ENCODE measurements at places on chromosomes 7 and 10.

DNA sequence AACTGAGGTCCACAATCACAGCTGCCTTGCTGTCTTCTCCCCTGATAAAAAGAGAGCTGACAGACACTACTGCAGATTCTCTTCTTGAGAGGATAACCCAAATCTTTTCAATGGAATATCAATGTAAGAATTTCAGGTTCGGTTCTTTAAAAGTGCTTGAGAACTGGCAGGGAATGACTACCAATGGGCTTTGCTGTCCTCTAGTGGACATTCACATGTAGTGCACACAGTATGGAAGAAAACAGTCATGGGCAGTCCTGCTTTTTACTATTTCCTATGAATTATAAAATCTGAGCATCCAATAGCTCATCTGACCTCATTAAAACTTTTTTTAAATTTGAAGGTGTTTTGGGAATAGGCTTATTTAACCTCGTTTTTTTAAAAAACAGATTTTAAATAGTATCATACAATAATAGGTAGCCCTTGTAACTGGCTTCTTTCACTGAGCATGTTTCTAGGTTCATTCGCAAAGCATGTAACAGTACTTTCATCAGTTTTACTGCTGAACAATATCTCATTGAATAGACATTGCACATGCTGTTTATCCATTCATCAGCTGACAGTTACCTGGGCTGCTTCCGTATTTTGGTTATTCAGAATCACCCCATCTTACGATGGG, 18.3 kb downstream of the FZD9 start:
- no peak for DNase-seq

- DNase-seq, result no peak
Observed at GRCh38 chr7:124754576-124755268, 10.9 kb downstream of the GPR37 start.

DNA sequence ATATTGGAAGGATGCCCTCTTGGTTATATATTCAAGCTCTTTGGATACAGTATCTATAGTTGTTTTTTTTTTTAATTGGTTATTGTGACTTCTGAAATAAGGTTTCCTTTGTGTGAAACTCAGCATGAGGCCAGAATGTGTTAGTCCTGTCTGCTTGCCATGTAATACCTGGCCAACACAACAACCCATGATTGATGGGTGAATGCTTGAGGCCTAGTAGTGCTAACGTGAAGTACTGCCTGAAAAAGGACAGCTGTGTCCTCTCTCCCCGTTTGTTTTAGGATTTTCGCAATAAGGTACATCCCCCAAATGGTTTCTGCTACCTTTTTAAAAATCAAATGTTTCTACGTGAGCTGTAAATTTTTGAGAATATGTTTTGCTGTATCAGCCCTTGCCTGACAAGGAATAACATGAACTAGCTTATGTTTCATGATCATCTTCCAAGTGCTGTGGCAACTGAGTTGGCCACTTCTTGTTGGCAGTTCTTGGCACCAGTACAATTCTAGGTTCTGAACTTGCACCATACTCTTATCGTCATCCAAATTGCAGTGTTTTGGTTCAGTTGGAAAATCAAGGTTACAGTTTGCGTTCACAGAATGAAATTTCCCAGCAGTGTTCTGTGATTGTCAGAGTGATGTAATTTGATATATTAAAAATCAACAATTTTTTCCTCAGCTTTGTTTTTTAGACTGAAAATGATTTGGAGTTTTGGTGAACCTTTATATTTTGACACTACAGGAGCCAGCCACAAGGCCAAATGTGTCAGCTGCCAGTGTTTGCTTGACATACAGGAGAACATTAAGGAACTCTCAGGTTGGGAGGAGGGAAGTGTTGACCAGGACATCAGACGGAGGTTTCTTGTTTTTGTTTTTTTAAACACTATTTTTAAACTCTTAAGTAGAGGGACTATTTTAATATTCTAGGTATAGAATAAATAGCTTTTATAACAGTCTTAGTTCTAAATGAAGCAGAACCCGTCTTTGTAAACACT, 13.5 kb upstream of the ASCC1 start:
- DNase-seq, result no peak

DNA sequence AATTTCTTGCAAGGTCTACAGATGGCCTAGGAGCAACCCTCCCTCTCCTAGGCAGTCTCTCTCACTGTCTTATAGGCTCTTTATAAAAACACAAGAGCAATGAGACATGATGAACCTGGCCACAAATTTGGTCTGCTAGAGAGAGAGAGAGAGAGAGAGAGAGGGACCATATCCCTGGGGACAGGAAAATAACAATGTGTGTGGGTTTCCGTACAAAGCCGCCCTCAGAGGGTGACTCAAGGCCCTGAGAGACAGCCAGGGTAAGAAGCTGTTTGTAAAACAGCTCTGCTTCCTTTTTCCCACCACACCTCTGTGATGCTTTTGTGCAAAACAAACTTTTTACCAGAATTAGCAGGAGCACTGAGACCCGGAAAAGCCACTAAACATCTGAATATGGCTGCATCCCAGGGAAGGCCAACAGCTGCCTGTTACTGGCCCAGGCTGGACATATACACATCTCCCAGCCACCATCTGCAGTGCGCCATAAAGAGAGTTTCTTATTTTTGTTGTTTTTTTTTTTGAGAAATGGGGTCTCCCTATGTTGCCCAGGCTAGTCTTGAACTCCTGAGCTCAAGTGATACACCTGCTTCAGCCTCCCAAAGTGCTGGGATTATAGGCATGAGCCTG, 18.4 kb downstream of the GIMAP5 start:
- DNase-seq, result no peak

GRCh38 chr7:139430443-139430842, 53.0 kb downstream of the KLRG2 start:
- no peak for DNase-seq

GRCh38 chr7:146652176-146652575, 535.6 kb downstream of the CNTNAP2 start:
- no peak for DNase-seq

- DNase-seq, result peak; percentile 36
Observed at GRCh38 chr7:51309361-51310130, 7.1 kb downstream of the COBL start.

- DNase-seq, result peak; percentile 10
Observed at GRCh38 chr10:15990535-15991129, 130.3 kb upstream of the MINDY3 start.

DNA sequence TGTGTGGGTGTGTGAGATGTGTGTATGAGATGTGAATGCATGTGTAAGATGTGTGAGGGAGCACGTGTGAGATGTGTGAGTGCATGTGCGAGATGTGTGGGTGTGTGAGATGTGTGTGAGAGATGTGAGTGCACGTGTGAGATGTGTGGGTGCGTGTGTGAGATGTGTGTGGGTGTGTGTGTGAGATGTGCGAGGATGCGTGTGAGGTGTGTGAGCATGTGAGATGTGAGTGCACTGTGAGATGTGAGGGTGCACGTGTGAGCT, 31.0 kb downstream of the PPIF start:
- DNase-seq, result no peak

GRCh38 chr10:122096705-122097104, 107.7 kb downstream of the TACC2 start:
- no peak for DNase-seq

DNA sequence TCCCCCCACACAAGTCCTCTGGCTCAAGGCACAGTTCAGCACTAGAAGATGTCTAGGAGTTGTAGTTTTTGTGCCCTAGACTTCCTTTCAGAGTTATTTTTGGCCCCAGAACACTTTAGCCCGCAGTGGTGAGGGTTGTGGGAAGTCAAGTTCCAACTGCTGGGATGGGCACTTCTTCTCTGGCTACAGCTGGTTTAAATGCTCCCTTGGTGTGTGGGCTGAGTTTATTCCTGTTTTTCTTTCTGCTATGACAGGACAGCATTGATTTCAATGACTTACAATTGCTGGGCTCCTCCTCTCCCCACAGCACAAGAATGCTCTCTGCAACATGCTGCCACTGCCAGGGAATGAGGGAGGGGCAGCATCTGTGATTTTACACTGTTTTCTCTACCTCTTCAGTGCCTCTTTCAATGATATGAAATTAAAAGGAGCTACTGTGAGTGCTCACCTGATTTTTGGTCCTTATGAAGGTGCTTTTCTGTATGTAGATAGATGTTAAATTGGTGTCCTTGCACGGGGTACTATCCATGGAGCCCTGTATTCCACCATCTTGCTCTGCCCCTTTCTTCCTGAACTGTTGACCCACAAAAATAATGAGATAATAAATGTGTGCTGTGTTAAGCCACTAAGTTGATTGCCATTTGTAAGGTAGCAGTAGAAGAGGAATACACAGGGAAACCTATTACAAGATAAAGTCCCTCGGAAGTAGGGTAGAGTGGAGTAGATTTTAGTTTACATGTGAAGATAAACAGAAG, 56.3 kb downstream of the SLC13A1 start:
- DNase-seq, result no peak

DNA sequence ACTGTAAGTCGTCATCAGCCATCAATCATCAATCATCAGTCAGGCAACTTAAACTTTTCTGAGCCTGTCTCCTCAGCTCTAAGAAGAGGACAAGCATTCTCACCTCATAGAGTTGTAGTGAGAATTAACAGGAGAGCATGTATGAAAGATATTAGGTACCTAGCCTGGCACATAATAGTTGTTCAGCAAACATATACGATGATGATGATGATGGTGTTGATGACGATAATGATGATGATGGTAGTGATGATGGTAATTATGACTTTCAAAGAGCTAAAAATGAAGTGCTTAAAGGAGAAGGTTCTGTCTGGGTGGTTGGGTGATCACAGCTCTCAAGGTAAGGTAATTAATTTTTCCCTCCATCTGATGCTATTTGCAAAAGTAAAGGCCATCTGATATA, 55.1 kb upstream of the ADRB1 start:
- DNase-seq, result no peak

GRCh38 chr10:23892296-23892695, 316.6 kb upstream of the KIAA1217 start:
- no peak for DNase-seq

- no peak for DNase-seq
Observed at GRCh38 chr10:112622786-112623185, 175.8 kb downstream of the VTI1A start.

- DNase-seq, result no peak
Observed at GRCh38 chr10:95873139-95873538, 34.6 kb upstream of the CC2D2B start.

DNA sequence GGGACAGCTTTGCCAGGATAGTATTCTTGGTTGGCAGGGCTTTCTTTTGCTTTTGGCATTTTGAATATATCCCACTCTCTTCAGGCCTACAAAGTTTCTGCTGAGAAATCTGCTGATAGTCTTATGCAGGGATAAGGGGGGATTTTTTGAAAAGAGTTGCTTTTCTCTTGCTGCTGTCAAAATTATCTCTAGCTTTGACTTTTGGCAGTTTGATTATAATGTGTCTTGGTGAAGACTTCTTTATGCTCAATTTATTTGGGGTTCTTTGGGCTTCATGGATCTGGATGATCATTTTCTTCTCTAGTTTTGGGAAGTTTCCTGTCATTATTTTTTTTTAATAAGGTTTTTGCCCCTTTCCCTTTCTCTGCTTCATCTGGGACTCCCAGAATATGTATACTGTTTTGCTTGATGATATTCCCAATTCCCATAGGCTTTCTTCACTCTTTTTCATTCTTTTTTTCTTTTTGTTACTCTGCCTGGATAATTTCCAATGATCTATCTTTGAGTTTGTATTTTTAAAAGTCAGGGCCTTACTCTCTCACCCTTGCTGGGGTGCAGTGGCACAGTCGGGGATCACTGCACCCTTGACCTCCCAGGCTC, 29.6 kb downstream of the NOM1 start:
- no peak for DNase-seq

GRCh38 chr7:77184990-77185389, 14.6 kb downstream of the FGL2 start:
- DNase-seq, result no peak

DNA sequence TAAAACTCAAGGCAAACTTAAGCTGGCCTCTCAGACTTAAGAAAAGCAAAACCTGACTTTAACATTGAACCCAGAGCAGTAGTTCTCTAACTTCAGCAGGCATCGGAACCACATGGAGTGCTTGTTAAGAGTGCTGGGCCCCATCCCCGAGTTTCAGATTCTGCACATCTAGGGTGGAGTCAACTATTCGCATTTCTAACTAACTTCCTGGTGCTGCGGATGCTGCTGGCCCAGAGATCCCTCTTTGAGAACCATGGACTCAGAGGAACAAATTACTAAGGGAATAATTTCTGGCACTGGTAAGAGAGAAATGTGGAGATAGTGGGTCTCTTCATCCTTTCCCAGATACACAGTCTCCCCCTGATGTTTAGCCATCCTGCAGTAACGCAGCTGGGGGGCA, 14.6 kb upstream of the NPFFR1 start:
- no peak for DNase-seq

DNA sequence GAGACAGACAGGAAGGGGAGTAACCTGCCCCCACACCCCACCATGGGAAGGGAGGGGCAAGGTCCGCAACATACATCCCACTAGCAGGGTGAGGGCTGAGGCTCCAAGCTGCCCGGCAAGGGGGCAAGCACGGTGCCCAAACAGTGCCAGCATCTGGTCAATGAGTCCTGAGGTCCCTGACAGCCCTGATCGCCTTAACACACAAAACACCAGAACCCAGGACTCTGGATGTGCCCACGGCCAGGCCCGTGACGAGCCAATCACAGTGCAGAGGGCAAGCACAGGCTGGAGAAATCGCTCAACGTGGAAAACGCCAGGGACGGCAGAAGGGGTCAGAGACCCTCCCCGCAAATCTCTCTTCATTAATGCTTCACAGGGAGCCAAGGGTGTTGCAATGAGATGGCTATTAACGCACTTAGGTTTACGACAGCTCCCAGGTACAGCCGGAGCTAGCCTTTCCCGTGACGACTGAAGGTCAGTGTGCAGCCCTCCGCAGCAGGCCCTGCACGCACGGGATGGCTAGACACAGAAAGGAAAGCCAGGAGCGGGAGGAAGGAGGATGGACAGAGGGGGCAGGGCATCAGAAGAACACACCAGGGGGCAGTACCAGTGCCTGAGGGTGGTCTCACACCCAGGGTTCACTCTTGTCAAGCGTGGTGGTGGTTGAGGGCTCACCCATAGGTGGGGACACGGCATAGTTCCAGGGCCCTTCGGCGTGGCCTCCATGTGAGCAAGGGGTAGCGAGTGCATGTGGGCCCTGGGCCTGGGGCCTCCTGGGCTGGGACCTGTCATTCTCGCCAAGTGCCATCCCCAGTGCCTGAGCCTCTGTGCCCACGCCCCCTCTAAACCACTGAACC, 220.5 kb downstream of the MAD1L1 start:
- DNase-seq, result no peak

DNA sequence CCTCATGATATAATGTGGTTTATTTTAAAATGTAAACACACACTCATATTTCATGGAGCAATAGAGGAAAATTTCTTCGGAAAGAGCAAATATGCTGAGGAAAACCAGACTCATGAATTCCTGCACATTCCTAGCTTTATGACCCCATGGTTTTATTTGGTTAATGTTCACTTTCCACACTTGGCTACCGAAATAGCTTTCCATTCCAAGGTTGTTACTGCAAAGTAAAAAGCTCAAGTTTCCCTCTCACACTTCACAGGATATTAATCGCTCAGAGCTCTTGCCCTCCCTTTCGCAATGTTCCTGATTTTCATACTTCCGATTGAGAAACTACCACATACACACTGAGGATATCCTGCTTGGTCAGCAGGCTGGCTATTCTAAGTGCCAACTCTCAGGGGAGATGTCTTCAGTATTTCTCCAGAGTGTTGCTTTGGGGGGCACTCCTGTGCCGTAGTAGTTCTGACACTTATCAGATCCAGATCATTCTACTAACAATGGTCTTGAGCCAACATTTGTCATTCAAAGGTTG, 77.5 kb upstream of the STEAP1B start:
- DNase-seq, result no peak
